GDM1 (cell line): ENCODE measurements at places on chromosomes 7 and 10.

- DNase-seq, result no peak
These were observed 100.3 kb upstream of the CPXM2 start for GRCh38 chr10:123991611-123992570.

DNA sequence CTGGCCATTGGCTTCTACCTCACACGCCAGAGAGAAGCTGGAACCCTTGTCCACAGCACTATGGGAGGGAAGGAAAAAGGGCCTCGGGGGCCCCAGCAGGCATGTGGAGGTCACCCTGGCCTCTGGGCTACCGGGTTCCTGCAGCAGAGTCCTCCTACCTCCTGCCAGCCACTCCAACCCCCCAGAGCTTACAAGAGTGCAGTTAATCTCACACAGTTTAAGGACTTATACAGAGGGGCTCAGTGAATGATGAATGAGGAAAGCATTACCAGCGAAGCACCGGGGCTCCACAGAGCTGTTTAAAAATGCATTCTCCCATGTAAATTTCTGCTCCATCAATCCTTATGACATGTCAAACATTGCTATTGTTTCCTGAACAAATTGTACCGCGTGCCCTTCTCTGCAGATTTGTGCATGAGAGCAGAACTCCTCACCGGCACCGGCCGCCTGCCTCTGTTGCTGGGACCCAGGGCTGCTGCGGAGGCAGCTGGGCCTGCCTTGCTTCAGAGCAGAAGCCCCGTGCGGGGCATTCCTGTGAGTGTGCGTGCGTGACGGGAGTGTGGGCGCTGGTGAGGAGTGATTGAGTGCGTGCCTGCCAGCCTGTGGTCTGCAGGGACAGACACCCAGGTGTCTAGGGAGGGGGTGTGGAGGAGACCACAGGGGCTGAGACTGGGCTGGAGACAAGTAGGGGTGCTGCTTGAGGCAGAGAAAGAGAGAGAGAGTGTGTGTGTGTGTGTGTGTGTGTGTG, 52.8 kb downstream of the C10orf105 start:
- DNase-seq, result no peak

DNA sequence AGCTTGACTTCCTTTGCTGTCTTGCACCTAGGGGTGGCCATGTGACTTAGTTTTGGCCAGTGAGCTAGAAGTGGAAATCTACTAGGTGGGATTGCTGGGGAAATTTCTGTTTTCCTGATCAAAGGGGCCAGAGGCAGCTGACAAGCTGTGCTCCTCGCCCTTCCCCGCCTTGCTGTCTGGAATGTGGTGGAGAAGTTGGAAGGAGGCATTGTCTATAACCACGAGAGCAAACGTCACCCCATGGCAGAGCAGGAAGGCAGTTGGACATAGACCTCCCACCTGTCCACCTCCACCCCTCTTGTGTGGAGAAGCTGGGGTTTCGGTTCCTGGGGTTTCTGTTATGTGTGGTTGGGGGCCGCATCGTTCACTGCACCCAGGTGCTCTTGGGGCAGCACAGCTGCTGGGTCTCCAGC, 7.3 kb downstream of the SFRP5 start:
- no peak for DNase-seq

GRCh38 chr7:66747881-66748511, 7.5 kb downstream of the RABGEF1 start:
- no peak for DNase-seq

- DNase-seq, result no peak
These were observed 51.9 kb downstream of the CDC14C start for GRCh38 chr7:48976253-48976652.

DNA sequence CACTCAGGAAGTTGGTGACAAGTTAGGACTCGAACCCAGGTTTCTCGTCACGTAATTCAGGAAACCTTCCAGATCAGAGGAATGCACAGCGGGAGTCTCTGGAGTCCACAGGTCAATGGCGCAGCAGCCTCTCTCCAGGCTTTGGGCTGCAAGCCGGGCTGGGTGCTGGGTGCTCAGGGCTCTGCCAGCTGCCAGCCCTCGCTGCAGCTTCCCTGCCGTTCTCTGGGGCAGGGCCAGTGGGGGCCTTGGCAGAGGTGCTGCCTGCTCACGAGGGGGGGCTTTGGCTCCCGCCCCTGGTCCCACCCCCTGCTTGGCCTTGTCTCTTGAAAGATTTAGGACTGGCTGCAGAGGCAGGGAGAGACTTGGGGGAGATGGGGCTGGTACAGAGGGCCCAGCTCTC, at the start of gene TACR2:
Gene TACR2, minus strand, starts transcription at position 224 of the 400 bp plus-strand sequence. CDS start 595 bp downstream, outside the sequence.
- DNase-seq, result no peak

DNA sequence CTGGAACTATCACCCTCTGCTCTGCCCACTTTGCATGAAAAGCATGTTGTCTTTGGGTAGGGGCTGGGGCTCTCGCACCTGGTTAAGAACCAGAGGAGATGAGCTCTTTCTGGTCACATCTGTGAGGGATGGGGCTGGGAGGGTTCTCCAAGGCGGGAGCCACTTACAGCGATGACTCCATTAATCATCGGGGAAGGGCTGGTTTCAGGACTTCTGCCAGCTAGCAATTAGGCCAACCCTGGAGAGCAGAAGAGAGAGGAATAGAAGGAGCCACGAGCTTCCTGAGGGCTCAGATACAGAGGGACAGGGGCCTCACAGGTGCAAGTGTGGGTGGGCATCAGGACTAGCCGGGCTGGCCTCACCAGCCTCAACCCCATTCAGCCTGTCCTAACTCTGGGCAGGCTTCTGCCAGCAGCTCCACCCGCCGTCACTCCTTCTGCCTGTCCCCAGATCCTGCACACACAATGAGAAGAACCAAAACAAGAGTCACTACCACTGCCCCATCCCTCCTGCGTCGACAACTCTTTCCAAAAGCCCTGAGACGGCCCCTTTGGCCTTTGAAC, 8.4 kb downstream of the AQP1 start:
- no peak for DNase-seq

GRCh38 chr7:71783779-71784178, 628.4 kb downstream of the CALN1 start:
- DNase-seq, result no peak

- DNase-seq, result no peak
These were observed 136.0 kb downstream of the FGFR2 start for GRCh38 chr10:121462281-121462680.

DNA sequence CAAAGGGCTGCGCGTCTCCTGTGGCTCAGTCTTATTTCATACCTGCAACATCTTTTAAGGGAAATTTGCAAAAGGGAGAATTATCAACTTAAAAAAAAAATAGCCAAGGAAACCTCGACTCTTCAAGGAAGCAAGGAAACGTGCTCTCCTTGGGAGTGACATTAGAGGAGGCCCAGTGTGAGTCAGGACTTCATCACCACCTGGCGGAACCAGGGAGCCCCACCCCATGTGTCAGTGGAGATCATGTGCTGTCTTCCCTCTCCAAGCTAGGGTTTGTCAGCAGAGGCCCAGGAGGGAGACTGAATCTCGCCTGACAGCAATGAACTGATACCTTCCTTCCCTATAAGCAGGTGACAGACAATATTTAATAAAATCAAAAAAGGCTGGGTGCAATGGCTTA, 28.9 kb downstream of the POR start:
- no peak for DNase-seq

DNA sequence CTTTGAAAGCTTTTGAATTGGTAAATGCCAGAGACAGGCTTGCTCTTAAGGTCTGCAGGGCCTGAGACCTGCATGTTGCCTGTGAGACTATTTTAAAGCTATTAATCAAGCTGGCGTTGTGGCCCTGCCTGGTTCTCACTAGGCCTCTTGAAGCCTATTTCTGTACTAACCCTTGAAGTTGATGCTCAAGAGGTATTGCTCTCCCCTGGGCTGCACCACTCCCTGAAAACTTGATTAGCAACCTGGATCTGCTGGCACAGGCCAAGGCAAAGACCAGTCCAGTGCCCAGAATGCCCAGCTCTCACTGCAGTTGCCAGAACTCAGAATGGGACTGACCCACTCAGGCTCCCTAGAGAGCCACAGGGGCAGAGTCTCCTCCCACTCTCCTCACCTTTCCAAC, 220.0 kb upstream of the MEOX2 start:
- DNase-seq, result no peak

DNA sequence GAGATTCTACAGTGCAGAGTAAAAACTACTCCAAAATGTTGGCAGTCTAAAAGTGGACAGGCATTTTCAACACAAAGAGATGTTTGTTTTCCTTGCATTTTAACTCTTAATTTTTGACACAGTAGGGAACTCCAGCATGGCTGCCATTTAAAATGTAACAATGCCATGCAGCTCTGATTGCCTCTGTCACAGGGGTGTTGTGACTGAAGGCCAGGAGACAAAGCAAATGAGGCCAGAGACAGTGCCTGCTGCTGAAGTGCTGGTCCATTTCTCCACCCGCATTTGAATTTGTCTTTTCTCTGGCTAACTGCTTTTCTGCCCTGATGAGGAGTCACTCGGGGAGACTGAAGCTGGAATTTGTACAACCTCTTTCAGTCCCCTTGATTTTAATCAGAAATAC, 710.6 kb upstream of the GALNT17 start:
- no peak for DNase-seq

DNA sequence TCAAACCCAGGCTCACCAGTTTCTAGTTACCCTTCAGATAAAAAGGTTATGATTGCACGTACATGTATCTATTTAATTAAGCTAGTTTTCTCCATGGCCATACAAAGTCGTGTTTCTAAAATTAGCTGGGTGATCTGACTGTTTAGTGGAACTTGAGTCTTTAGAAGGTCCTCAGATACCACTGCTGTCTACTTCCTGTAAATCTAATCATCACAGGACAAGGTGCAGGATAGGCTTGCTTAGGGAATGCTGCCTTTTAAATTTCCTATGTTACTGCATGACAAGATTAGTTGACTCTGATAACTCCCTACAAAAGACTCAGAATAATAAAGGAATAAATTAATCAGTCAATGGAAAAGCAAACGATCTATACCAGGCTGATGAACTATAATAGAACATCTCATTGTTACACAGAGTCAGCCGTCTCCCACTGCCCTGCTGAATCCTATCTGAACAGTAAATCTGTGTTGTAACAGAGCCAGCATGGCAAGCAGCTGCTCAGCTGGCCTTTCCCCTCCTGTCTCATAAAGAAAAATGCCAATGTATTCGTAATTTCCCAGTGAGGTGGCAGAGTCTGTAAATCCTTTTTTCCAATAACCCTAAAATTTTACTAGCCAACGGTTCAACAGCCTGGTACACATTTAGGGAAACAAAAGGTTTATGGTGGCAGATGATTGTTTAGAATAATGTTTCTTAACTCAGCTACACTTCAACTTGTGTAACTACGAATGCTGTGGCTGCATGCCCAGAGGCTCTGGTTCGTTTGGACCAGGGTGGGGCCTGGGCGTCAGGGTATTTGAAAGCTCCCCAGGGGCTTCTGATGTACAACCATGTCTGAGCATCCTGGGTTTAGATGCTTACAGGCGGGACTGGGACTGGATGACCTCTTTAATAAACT, 318.0 kb downstream of the PAXIP1 start:
- DNase-seq, result no peak

- DNase-seq, result no peak
These were observed 30.1 kb downstream of the CNNM2 start for GRCh38 chr10:102948176-102948575.

DNA sequence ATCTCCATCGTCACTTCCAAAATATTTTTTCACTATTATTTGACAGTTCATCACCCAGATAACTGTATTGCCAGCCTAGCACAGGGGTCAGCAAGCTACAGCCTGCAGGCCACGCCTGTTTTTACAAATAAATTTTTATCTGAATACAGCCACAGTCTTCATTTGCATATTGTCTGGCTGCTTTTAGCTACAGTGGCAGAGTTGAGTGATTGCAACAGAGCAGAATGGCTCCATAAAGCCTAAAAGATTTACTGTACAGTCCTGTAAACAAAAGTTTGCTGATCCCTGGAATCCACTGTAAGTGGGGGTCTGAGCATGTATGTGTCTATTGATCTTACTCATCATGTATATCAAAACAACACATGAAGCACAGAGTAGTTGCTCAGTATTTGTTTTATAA, 45.9 kb upstream of the GNAI1 start:
- DNase-seq, result no peak

- DNase-seq, result no peak
These were observed 67.7 kb downstream of the NSUN6 start for GRCh38 chr10:18583575-18584270.

- DNase-seq, result no peak
These were observed 16.9 kb downstream of the SMURF1 start for GRCh38 chr7:99126921-99127553.

DNA sequence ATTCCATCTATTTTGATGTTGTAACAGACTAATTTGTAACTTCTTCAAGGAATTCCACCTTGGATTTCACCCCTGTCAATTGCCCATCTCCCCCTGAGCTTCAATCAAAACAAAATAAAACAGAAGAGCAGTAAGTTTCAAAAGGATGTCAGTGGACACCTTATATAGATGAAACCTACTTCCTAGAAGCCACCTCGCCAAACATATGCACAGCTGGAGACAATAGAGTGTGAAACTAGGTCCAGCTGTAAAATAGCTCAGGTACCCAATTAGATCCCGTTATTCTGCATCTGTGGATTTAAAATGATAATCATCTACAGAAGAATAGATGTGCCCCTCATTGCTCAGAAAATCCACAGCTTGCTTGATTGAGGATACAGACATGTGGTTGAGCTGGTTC, 598.6 kb downstream of the SH2D4B start:
- no peak for DNase-seq

DNA sequence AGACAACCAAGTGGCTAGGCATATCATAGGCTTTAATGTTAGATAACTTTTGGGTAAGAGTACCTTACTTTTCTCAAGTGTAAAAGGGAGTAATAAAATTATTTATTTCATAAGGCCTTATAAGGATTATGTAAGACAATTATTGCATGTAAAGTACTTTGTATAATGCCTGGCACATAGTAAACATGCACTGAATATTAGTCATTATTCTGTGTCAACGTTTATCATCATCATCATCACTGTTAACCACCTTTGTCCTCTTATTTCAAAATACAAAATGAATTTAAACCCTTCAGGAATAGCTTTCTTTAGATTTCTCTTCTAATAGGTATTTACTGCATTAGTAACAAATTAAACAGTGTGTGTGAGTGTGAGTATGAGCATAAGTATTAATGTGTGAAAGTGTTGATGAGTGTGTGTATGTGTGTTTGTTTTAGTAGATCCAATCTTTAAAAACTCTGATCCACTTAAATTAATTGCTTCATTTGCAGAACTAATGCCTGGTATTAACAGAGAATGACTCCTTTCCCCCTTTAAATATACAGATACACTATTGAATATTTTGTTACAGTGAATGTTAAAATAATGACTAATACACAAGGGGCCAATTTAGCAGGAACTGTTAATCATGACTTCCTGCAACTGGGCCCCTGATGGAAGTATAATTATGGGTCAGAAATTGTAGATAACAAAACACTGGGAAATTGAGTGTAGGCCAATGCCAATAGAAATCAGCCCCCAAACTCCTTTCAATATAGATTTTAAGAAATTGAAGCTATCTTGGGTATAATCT, 213.3 kb upstream of the FZD8 start:
- DNase-seq, result no peak

GRCh38 chr10:44552726-44553125, 167.8 kb upstream of the CXCL12 start:
- DNase-seq, result no peak

DNA sequence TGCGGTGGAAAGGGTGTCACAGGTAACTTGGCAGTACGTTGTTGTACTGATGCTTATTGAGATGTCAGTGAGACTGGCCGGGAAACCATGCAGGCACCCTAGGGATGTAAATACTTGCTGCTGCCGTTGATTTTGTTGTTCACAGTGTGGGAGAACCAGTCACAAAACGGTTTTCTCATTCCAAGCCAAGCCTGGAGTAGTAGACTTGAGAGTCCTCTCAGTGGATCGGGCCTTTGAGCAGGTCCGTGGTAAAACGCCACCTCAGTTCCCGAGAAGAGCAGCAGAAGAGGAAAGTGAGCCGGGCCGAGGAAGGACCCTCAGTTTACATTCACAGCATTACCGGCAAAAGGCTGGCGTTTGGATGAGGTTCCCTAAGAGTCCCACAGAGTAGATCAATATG, 1.1 kb downstream of the JAKMIP3 start:
- DNase-seq, result no peak
